ENCODE measurements at places on chromosomes 1 and 21.
A peak's percentile ranks its signal among the peaks of the same experiment; 100 is the strongest.

GRCh38 chr1:9399510-9400424 is 107.1 kb downstream of the SPSB1 start:
- DNase-seq, result no peak

GRCh38 chr1:94622757-94623156 is 81.2 kb upstream of the F3 start:
- peak; percentile 97 for DNase-seq

DNA sequence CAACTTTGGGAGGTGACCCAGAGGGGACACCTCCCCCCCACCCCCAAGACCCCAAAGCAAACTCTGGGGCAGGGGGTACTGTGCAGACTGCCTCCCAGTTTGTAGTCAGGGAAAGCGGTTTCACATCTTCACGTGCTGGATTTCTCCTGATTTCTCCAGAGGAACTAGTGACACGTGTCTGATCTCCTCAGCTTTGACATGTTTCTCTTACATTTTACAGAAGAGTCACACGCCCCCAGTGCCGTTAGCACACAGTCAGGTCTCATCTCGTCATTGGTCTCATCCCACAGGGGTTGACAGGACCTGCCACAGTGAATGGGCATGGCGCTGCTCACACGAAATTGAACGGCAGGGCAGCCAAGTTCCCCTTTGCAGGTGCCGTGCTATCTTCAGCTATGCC is 11.8 kb downstream of the PDPN start:
- no peak for DNase-seq

GRCh38 chr1:100494393-100495084 is 43.4 kb upstream of the GPR88 start:
- DNase-seq, result no peak

- no peak for DNase-seq
Observed at GRCh38 chr1:104636581-104636980, 886.9 kb downstream of the AMY1C start.

GRCh38 chr1:199931666-199932377 is 95.7 kb upstream of the NR5A2 start:
- DNase-seq, result no peak

GRCh38 chr1:184618851-184619250 is 135.8 kb downstream of the EDEM3 start:
- no peak for DNase-seq

DNA sequence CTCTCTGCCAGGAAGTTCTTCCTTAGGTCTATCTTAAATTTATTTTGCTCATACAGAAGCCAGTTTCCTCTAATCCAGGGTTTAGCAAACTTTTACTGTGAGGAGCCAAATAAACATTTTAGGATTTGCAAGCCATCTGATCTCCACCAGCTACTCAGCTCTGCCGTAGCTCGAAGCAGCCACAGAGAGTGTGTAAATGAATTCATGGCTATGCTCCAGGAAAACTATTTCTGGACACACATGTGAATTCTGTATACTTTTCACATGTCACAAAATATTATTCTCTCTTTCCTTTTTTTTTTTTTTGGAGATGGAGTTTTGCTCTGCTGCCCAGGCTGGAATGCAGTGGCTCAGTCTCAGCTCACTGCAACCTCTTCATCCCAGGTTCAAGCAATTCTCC is 13.4 kb upstream of the AGTRAP start:
- no peak for DNase-seq

GRCh38 chr1:247211339-247211738 is 39.5 kb upstream of the ZNF124 start:
- DNase-seq, result no peak

GRCh38 chr1:237713916-237714315 is 176.8 kb downstream of the ZP4 start:
- no peak for DNase-seq

DNA sequence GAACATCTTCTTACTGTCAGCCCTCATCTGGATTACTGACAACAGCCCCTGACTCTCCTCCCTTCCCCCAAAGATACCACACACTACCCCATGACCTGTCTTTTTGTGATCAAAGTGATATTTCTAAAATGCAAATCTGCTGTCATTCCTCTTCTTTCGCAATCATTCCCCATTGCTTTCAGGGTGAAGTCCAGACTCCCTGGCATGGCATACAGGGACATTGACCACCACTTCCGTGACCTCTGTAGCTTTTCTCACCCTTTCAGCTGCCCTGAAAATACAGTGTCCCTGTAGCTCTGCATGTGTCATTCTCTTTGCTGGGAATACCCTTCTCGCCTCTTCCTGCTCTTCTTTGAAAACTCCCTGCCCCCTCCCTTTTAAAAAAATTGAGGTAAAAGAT is 4.1 kb downstream of the SERINC2 start:
- no peak for DNase-seq

GRCh38 chr1:100177295-100178041 is 588 bp downstream of the LRRC39 start:
- DNase-seq, result no peak

DNA sequence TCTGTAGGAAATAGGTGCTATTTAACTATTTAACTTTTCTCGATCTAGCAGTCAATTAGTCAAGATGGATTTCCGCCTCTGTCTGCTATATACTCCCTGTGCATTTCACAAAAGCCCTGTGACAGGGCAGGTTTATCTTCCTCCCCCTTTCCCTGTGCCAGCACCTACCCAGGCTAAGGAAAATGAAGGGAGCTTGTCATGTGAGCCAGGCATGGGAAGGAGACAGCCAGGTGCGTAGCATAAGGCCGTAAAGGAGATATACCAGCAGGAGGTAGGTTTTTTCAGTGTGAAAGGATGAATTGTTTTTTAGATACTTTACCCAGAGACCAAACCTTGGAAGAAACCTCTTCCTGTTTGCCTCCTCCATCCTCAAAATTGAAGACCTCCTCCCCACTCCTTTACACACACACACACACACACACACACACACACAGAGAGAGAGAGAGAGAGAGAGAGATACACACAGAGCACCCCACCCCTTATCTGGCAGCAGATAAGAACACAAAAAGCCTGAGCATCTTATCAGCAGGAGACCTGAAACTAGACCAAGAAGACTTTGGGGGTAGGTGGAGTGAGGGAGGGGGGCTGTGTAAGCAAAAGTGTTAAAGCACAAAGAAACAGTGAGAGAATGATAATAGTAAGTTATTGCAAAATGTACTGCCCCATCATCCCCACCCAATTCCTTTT is 12.0 kb upstream of the TARBP1 start:
- DNase-seq, result no peak

- DNase-seq, result no peak
Observed at GRCh38 chr1:243623841-243624240, 226.2 kb downstream of the AKT3 start.

DNA sequence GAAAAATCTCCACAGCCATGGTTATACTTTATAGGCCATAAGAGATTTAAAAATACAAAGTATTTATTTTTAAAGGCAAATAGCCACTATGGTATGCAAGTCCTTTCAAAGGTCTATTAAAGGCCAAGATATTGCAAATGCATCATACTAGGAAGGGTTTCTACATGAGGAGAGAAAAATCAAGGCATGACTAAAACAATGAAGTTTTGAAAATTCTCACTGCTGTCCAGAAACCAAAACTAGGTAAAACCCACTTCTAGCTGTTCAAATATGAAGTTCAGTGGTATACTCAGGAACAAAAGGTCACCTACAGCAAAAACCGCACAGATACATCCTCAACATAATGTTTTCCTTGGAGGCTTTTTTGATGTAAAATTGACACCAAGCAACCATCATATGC is 75.0 kb downstream of the EPS15 start:
- no peak for DNase-seq

- DNase-seq, result no peak
Observed at GRCh38 chr1:79726321-79726720, 719.8 kb upstream of the ADGRL4 start.

DNA sequence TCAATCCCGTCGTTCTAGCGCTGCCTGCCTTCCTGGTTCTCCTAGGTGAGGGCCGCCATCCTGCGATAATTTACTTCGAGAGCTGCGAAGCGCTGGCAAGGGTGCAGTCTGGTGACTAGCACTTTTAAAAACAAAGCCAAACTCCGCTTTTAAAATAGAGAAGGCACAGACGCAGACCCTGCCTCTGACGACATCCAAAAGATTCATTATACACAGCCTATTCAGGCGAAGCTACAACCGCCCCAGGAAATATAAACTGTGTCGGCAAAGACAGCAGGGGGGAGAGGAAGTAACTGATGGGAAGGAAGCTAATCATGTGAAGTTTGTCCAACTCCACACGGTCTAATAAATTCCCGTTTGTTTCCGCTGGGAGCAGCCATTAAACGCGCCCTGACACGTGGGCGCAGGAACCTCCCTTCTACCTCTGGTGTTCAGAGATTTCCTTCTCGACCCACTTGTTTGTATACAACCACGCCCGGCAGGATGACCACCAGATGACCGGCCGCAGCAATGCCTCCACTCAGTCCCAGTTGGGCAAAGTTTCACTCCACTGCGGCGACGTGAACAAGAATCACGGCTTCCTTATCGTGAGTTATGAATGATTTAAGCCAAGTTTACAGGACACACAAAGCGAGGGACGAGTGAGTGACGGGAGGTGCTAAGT is 1.3 kb downstream of the GNG12 start:
- peak; percentile 83 for DNase-seq

DNA sequence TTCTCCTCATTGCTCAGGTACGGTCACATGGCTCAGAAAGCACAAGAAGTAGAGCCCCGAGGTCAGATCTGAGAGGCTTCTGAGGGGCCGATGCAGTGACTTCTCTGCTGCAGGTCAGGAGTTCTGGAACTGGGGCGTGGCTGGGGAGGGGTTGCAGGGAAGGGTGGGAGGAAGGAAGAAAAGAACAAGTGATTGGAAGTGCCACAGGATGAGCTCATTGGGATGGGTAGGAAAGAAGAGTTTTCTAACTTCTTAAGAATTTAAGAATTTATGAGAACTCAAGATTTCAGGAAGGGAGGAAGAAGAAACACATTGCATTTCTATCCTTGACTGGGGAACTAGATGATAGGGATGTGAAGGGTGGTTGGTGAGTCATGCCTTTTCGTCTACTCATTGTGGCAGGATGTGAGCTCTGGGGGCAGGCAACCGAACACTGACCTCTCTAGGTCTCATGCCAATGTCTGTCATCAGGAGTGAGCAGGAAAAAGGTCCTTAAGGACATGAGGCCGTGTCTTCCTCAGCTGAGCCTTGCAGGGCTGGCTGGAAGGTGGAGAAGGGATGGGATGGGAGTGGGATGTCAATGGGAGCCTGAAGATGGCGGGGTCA is 497 bp downstream of the FCRLB start:
- DNase-seq, result no peak

DNA sequence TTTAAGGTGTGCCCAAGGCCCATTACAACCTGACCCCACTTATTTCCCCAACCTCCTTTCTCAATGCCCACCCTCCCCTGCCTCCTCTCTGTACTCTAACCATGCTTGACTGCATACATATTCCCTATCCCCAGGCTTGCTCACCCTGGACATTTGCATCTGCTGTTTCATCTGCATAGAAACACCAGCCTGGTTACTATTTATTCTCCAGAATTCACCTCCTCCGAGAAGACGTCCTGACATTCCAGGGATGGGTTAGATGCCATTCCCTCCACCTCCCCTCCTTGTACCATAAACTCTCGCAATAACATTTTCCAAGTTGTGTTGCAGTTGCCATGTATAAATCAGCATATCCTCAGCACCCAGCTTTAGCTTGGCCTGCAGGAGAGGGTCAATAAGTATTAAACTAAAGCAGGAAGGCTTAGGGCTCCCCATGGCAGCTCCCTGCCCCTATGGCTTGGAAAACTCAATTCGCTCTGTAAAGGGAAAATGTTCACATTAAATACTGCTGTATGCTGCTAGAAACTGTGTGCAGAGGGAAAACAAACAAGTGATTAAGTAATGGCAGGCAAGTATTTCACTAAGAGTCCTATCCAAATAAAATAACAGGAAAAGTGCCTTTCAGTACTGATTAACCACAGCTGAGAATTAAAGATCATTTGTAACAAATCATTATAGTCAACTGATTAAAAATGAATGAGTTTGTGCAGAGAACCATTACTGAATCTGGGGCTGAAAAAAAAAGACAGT is 202.3 kb downstream of the TNR start:
- no peak for DNase-seq

DNA sequence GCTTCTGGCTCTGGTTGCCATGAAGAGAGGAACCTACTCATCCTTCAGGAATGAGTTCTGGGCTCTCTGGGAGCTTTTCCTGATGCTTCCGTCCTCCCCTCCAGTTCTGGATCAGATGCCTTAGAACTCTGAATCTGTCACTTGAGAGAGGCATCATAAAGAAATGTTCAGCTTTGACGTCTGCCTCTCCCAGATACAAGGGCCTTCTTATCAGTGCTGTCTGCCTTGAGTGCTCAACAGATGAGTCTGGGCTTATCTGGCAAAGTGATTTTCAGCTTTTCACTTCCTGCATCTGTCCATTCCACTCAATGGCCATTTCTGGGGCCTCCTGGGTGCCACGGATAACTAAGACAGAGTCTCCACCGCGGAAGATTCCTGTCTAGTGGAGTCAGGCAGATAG is 12.3 kb upstream of the OTUD3 start:
- DNase-seq, result peak; percentile 40

DNA sequence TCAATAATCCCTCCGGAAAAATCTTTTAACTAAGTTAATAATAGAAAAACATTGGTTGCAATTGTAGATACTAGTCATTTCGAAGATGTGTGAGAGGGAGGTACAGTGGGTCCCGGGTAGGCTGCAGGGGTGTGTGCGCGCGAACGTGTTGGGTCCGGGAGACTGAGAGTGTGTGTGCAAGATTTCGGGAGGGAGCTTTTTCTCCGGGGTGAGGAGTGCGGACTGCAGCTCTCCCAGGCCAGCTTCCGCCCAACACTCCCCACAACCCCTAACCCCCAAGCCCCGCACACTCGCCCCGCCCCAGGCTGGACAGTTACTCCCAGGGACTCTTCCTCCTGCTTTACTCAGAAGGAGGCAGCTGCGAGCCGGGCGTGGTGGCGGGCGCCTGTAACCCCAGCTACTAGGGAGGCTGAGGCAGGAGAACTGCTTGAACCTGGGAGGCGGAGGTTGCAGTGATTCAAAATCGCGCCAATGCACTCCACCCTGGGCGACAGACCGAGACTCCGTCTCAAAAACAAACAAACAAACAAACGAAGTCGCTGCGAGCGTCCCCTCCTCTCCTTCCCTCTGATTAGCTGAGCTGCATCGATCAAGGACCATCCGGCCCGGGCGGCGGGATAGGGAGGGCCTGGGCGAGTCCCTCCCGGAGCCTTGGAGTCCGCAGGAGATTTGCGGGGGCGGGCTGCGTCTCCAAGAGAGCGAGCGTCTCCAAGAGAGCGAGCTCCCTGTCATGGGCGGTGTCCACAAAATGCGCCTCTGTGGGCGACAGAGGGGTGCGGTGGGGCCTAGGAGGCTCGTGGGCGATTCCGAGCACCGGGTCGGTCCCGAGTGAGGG is 28.3 kb upstream of the PPM1J start:
- DNase-seq, result no peak

GRCh38 chr1:150410582-150411101 is 46.7 kb downstream of the RPRD2 start:
- DNase-seq, result no peak

- DNase-seq, result no peak
Observed at GRCh38 chr1:222229672-222230312, 318.1 kb downstream of the HHIPL2 start.

- peak; percentile 74 for DNase-seq
Observed at GRCh38 chr1:227192163-227192562, 126.1 kb downstream of the CDC42BPA start.

- peak; percentile 62 for DNase-seq
Observed at GRCh38 chr1:181033799-181034451, at the start of gene MR1. Gene MR1, plus strand, starts transcription at chr1:181033983. Its CDS starts 25 bp downstream, at chr1:181034008.

- no peak for DNase-seq
Observed at GRCh38 chr1:81998165-81998564, 197.4 kb downstream of the ADGRL2 start.

GRCh38 chr1:6039031-6039430 is 6.7 kb upstream of the KCNAB2 start:
- no peak for DNase-seq

- no peak for DNase-seq
Observed at GRCh38 chr1:25685938-25686665, 69.5 kb downstream of the MAN1C1 start.

Data from HS-27A (cell line).